ENCODE measurements at places on chromosomes 6 and 20. TPM values are rescaled to one million over a fixed set of nuclear protein-coding genes. Genes with fewer than 3 reads are reported as not detected.

DNA sequence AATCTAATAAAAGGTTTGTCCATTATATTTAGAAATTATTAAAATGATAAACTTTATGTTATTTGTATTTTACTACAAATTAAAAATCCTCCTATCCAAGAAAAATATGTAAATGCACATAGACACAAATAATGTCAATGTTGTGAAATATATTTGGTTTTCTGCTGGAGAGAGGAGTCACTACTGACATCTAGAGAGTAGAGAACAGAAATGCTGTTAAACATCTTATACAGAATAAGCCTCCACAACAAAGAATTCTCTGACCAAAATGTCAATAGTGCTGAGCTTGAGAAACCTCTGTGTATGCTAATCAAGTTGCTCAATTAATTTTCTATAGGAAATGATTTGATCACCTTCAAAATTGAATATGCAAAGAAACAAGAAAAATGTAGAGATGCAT, 12.4 kb downstream of the HTR1B start:
- no peak for DNase-seq

DNA sequence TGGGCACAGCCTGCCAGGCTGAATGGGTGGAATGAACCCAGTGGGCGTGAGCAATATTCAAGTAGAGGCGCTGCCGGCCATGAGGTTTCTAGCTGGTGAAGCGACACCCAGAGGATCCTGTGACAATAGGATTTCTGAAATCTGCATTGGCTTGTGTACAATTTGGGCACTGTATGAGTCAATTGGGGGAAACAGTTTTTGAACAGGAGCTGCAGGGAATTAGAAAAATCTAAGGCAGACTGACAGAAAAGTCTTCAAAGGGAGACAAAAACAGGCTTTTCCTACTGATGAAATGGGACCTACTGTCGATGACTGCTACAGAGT, 148.8 kb upstream of the PROKR2 start:
- no peak for DNase-seq

GRCh38 chr6:10963113-10963512, 76.3 kb downstream of the SYCP2L start:
- DNase-seq = no peak

DNA sequence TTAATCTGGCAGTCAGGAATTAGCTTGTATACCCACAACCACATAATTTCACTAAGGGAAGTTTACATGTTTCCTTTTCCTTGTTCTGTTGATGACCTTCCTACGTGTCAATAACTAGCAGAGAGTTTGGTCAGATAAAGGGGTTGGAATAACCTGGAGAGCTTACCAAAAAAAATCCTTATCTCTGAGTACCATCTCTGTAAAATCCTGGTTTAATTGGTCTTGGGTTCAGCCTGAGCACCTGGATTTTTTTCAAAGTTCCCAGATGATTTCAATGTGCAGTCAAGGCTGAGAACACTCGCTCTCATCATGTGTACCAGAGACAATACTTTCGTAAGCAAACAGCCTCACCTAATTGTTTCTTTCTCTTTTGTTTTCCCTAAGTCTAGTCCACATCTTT, 483.8 kb upstream of the FLRT3 start:
- DNase-seq = no peak

DNA sequence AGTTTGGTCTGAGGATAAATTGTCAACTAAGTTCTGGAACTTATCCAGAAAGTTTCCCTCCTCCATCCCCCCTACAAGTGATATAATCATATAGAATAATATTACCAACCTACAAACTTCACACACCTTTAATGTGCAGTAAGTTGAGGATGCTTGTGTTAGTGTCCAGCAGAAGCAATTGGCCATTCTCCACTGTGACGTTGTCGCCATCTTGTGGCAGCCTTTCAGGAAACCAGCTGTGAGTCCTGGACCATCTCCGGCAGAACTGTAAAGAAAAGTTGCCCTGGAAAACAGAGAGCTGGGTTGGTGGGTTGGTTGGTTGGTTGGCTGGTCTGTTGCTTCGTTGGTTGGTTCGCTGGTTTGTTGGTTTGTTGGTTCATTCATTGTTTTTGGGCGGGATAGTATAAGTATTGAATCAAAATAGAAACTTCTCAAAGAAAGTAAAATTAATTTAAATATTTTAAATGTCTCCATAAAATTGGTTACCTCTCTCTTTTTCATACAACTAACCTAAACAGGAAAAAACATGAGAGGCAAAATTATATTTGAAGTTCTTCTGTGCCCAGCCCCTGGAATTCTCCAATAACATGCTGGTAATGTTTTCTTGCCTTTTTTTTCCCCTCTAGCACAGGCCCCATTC, 127.5 kb downstream of the PKHD1 start:
- peak; percentile 63 for DNase-seq

HLA-DQB2 gene
- total RNA-seq = not detected

SLC22A2 gene
- not detected for total RNA-seq

DNA sequence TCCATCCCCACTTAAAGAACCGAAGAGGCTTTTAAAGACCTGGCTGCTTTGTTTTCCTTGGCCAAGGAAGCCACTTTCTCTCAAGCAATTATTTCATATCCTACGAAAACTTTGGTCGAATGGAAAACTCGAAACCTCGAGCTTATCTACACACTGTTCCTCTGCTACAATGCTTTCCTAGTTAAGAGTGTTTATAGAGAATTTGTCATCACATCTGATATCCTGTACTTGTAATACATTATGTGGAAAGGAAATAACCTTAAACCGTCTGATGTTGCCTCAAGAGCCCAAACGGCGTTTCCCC, 28.1 kb downstream of the TFAP2B start:
- DNase-seq = no peak

DNA sequence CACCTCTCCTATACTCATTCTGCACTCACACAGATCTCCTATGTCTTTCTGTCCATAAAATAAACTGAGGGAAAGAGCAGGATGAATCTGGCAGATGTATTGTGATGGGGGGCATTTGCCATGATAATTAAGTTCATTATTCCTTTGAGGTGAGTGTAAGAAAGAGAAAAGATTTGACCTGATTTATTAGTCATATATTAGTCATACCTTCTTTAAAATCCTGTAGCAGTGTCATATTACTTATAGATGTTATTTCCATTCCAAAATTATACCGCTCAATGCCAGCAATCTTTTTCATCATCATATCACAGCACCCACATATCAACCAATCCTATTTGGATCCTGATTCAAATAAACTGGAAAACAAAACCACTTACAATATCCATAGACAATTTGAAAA, 733.3 kb upstream of the SLC35B3 start:
- DNase-seq = no peak

IL17A gene
- not detected for total RNA-seq

DNA sequence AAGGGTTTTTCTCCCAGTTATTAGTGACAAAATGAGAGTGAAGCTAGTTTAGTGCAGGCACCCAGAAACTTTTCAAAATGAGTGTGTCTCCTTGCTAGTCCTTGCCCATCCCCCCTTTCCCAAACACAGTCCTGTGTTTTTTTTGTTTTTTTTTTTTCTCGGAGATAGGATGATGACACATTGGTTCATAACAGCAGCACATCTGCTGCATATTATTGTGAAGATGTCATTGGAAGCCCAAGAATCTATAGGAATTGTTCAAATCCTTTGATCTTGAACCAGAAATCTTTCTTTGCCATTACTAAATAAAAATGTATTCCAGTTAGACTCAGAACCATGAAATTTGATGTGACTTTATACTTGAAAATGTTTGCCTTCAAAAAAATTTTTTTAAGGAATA, 162.4 kb downstream of the FRK start:
- no peak for DNase-seq

GRCh38 chr20:50095476-50096078, 17.4 kb downstream of the UBE2V1 start:
- no peak for DNase-seq

GRCh38 chr20:57810511-57811373, 100.9 kb upstream of the PMEPA1 start:
- DNase-seq = no peak

DNA sequence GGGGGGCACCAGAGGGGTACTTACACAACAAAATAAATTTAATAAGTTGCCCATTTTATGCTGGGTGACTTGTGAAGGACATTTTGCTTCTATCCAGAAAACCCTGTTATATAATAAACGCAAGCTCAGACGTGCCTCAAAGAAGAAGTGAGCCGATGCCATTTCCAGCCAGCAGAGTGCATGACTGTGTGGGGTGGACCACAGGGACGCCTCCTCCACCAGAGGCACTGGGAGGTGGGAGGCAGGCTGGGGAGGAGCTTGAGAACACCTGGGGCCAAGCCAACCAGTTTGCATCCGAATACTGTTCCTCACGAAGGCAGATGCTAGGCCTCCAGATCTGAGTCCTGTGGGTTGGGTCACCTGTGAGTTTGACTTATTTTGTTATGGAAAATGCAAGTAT, 363.8 kb downstream of the RNGTT start:
- DNase-seq = no peak

DNA sequence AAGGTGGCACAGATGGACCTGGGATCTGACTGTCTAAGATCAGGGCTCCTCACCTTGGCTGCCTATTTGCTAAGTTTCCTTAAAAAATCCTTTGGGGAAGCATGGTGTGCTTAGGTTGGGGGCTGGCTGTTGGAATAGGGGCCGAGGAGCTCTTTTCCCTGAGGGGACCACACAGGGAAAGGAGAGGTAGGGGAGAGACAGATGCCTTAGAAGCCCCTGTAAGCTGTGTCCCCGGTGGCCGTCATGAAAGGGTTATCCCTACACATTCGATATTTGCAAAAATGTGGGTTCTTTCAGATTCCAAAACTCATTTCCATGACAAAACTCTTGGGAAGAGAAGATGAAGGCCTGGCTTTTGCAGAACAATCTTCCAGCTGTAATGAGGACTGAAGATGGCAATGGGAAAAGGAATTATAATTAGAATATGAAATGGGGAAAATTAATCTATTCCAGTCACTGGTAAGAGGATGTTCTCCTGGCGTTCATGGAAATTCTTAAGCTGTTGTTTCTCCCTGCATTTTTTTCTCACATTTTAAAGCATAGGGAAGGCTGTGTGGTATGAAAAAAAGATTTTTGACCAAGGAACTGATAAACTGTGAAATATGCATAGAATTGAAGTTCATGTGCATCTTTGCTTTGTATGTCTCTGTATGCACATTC, 53.8 kb downstream of the TOX2 start:
- DNase-seq = no peak

DNA sequence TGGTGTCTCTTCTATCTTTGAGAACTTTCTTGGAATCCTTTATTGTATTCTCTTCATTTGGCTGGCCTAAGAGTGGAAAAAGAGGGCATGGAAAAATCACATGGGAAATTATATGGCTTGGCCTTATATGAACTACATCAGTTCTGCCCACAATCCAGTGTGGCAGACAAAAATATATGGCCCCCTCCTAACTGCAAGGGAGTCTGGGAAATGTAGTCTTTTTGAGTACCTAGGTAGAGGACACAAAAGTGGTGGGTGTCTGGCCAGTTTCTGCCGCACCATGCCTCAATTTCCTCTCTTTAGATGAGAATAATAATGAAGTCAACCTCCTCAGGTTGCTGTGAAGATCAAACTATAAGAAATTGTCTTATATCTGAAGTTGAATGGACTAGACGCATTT, 109.3 kb downstream of the SCP2D1 start:
- DNase-seq = no peak

GRCh38 chr6:107062691-107063090, 34.7 kb downstream of the MTRES1 start:
- no peak for DNase-seq

DAAM2 gene
- total RNA-seq = 99.6 TPM

CAP2 gene
- total RNA-seq = 146 TPM

- DNase-seq = no peak
Measured at GRCh38 chr20:36040571-36040970, 72.2 kb downstream of the CNBD2 start.

DNA sequence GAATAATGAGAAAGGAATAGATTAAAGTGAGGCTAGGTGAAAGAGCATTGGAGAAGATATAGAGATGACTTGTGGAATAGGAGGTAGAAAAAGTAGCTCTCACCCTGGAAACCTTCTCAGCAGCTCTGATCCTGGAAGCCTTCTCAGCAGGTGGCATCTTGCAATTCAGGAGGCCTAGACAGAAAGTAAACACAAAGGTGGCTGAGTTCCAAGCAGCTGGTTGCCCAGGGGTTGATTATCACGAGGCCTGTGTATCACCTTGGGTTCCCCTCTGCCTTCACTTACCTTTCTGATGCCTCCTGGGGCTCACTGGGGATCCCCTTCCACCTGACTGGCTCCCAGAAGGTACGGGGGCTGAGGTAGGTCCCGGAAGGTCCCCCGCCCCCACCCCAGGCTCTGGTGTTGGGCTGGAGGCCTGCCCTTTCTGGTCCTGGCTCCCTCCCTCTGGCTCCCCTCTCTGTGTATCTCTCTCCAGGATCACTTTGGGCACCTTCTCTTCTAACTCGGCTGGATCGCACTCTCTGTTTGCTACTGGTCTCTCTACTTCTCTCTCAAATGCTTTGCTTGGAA, 9.7 kb downstream of the MDC1 start:
- DNase-seq = no peak

GRCh38 chr6:143009851-143010250, 50.8 kb upstream of the AIG1 start:
- no peak for DNase-seq

GRCh38 chr20:24989162-24989561, 3.4 kb downstream of the APMAP start:
- DNase-seq = no peak

GRCh38 chr20:49712996-49713752, 504 bp downstream of the B4GALT5 start:
- DNase-seq = peak; percentile 25

- DNase-seq = no peak
Measured at GRCh38 chr6:53585208-53585900, 40.5 kb upstream of the GCLC start.

GRCh38 chr6:43853066-43853650, 83.1 kb downstream of the VEGFA start:
- no peak for DNase-seq

HS3ST5 gene
- 13.2 TPM for total RNA-seq

DNA sequence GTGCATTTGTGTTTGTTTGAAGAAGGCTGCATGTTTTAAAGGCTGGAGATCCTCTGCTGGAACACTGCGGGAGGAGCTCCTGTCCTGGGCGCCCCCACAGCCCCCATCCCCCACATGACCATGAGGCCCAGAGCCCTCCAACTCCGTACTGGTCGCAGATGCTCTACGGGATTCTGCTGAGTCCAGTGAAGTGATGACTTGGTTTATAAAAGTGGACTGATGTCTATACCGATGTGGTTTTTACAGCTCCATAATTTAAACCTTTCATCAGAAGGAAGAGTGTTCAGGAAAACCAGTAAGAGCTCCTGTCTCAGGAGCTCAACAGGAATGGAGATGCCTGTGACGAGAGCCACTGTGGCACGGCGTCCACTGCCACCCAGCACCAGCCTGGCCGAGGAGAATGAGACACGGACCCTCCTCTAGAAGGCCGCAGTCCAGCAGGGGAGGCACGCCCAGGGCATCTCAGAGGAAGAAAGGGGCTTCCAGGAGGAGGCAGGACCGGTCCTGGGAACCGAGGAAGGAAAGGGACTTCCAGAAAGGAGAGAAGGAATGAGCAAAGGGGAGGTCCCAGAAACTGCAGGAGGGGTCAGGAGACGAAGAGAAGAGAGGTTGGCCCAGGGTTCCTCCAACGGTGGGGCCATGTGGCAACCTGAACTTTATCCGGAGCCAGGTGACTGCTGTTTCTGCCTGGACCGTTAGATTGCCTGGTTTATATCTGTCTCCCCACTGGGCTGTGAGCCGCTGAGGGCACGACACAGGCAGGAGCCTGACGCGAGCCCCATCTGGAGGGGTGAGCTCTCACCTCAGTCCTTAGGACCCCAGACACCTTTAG, 26.9 kb downstream of the BFSP1 start:
- peak; percentile 49 for DNase-seq

GRCh38 chr20:35010405-35011192, 54.9 kb downstream of the MYH7B start:
- no peak for DNase-seq

MEI4 gene
- total RNA-seq = 0.13 TPM

BTBD9 gene
- 61.9 TPM for total RNA-seq

Data from dorsolateral prefrontal cortex (tissue), 122 donors.